CD8-positive, alpha-beta memory T cell (primary cell): ENCODE measurements at places on chromosomes 3 and 15. TPM values are rescaled to one million over a fixed set of nuclear protein-coding genes. Genes with fewer than 3 reads are reported as not detected.

Gene PRKCD
- total RNA-seq, result 27.2 TPM

Gene CASR
- total RNA-seq, result not detected

Gene TBC1D23
- 21.0 TPM for total RNA-seq

Gene EBLN2
- total RNA-seq, result 3.2 TPM

DNA sequence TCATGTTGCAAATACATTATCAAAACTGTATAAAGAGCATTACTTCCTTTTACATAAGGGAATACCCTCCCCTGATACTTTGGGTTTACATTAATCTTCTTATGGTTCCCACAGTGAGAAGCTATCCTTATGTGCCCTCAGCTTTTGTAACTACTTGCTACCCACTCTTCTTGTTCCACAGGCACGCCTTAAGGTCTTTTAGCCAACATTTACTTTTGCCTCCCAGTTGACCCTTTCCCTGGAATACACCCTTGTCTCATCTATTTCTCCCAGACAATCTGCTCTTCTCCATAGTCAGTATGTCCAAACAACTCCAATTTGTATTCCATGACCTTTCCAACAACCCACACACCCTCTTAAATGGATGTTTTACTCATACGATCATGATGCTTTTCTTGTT lies 116.8 kb upstream of the COL8A1 start:
- DNase-seq, result no peak
